Bronchial smooth muscle cell (primary cell): ENCODE measurements at places on chromosomes 7 and 10. TPM values are rescaled to one million over a fixed set of nuclear protein-coding genes. Genes with fewer than 3 reads are reported as not detected.

C7orf57 gene
- total RNA-seq: not detected in 2 replicates

C10orf62 gene
- total RNA-seq: not detected in 2 replicates

HOXA2 gene
- 0.43 and 1.3 TPM in 2 replicates for total RNA-seq

BMPER gene
- total RNA-seq: 7.4 and 11.5 TPM in 2 replicates

BUD31 gene
- 104 and 151 TPM in 2 replicates for total RNA-seq

SFTPD gene
- not detected in 2 replicates for total RNA-seq

HKDC1 gene
- under 0.01 and 0.77 TPM in 2 replicates for total RNA-seq

ANXA8 gene
- total RNA-seq: 0.32 and 0.52 TPM in 2 replicates

ECHDC3 gene
- 2.2 and 6.8 TPM in 2 replicates for total RNA-seq

IDI2 gene
- total RNA-seq: 0.09 TPM in 1 of 2 replicates, not detected in the other

WASHC2C gene
- total RNA-seq: 61.3 and 67.8 TPM in 2 replicates

KLLN gene
- total RNA-seq: 0.34 and 0.47 TPM in 2 replicates

NUTM2B gene
- total RNA-seq: 0.16 and 0.52 TPM in 2 replicates

ARHGAP22 gene
- total RNA-seq: 34.2 and 46.1 TPM in 2 replicates

SLC26A4 gene
- 0.47 and 0.52 TPM in 2 replicates for total RNA-seq

VENTX gene
- not detected in 2 replicates for total RNA-seq

EBLN1 gene
- total RNA-seq: not detected in 2 replicates

FBXL13 gene
- total RNA-seq: 2.1 and 2.5 TPM in 2 replicates

SMKR1 gene
- total RNA-seq: not detected in 2 replicates

RSPH10B gene
- 0.16 TPM in 1 of 2 replicates, not detected in the other for total RNA-seq

PRPS1L1 gene
- total RNA-seq: not detected in 2 replicates

TUBAL3 gene
- not detected in 2 replicates for total RNA-seq

SUGCT gene
- total RNA-seq: 18.8 and 21.0 TPM in 2 replicates

CTAGE6 gene
- total RNA-seq: under 0.01 and 0.17 TPM in 2 replicates

DHX32 gene
- 24.3 and 27.4 TPM in 2 replicates for total RNA-seq
